Stimulated activated CD8-positive, alpha-beta memory T cell treated with anti-CD3 and anti-CD28 coated beads, Interleukin-4, amount 100 ng/mL, for 1 hour (primary cell): ENCODE measurements at places on chromosomes 3 and 15.

DNA sequence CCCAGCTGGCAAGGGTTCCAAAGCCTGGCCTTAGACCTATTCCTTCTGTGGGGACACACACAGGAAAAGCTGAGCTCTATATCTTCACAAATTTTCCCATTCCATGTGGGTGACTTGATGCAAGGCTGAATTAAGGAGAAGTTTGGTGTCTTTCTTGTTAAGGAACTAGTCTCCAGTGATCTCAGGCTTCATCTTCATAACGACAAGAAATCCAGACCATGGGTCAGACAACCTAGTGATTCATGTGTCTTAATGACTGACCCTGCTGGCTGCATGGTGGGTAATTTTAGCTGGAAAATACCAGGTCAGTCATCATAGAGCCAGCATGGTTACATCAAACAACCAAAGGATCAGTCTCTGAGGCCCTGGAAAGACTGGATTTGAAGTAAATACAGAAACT, 112.7 kb upstream of the SLC4A7 start:
- DNase-seq, result no peak

GRCh38 chr15:101139986-101140696, 111.7 kb downstream of the CHSY1 start:
- DNase-seq, result no peak

DNA sequence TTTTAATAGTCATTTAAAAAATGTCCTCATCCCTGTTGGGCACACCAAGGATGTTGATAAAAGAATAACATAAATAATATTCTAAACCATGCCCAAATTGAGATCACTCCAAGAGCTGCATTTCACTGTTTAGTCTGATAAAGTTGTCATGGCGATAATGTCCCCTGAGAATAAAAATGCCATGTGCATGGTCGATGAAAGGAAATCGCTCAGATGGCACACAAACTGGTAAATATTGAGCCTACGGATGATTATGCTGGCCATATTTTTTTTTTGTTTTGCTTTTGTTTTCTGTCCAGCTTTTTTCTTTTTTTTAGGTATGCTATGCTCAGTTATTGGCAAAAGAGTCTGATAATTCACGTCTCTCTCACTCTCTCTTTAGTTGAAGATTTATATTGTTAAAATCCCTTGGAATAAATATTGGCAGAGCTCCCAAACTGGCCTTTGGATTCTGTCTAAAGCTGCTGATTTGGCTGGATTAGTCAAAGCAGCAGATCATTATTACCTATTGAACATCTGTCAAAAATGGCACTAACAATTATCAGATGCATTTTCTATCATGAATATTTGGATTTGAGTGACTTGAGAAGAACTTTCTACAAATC, 643.8 kb downstream of the SQOR start:
- no peak for DNase-seq

GRCh38 chr15:78625606-78626280, 4.9 kb upstream of the CHRNA3 start:
- DNase-seq, result no peak

DNA sequence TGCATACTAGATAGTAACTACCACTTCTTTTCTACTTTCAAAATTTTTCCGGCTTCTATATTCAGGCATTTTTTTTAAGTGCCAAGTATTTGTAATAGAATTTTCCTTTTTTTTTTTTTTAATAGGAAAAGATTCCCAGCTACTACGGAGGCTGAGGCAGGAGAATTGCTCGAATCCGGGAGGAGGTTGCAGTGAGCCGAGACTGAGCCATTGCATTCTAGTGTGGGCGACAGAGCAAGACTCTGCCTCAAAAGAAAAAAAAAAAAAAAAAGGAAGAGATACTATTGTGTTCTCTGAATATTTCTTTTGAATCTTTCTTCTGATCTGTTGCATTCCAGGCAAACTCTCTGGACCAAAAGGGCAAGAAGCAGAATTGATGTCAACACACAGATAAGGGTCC, 557.3 kb downstream of the FGF12 start:
- DNase-seq, result no peak

GRCh38 chr3:64331605-64332004, 106.3 kb upstream of the PRICKLE2 start:
- DNase-seq, result no peak

DNA sequence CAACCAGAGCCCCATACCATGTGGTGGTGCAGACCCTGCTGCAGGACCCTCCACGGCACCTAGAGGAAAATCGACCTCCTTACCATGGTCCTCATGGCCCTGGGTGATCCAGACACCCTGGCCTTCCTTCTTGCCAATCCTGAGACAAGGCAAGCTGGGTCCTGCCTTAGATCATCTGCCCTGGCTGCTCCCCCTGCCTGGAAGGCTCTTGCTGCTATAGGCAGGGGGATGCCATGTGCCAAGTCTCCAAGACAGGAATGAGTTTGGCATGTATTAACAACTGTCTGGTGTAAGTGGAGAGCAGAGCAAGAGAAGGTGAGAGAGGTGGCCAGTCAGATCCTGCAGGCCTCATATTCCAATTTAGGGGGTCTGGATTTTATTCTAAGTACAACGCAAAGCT, 7.5 kb downstream of the HEG1 start:
- DNase-seq, result no peak

DNA sequence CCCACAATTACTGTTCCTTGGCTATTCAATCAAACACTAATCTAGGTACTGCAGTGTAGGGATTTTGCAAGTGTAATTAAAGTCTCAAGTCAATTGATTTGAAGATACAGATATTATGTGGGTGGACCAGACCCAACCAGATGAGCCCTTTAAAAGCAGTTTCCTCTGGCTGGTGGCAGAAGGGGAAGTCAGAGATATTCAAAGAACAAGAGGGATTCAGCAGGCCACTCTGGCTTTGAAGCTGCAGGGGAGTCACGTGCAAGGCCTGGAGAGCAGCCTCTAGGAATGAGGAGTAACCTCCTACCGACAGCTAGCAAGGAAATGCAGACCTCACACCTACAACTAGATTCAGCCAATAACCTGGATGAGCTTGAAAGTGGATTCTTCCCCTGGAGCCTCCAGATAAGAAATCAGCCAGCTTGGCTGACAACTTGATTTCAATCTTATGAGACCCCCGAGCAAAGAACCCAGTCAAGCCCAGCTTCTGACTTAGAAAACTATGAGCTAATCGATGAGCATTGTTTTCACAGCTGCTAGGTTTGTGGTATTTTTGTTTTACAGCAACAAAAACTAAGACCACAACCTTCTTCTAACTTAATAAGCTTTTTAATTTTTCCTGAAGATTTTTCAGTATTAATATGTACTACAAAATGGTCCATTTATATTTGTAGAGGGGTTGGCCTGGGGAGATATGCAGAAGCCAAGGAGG, 13.4 kb downstream of the HACD2 start:
- DNase-seq, result no peak

DNA sequence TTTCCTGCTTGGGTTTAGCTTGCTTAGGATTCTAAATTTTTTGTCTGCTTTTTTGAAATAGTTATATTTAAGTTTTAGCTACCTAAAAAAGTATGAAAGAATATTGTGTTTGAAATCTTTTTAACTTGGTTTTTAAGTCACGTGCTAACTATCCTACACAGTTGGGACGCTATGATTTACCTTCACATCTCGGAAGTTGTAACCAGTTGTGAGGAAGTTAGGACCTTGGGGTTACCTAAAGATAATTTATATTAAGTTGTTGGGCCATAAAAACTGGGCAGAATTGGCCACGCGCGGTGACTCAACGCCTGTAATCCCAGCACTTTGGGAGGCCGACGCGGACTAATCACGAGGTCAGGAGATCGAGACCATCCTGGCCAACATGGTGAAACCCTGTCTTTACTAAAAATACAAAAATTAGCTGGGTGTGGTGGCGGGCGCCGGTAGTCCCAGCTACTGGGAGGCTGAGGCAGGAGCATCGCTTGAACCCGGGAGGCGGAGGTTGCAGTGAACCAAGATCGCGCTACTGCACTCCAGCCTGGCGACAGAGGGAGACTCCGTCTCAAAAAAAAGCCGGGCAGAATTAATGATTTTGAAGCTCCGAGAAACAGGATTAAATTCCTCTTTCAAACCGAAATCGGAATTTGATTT, 1.0 kb downstream of the ZFAND6 start:
- no peak for DNase-seq

DNA sequence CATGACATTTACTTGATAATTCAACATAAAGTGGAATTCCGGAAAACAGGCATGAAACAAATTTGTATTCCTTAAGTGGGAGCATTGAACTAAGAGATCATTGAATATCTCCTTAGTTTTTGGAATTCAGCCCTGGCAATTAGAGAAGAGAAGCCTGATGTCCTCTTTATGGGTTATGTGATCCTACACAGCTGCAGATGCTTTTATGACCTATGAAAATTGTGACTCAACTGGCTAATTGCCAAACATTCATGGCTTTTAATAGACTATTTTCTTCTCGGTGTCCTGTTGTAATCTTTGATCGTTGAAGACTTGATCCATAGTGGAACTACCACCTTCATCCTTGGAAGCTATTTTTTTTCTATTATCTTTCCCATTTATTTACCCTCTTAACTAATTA, 46.1 kb downstream of the AGBL1 start:
- DNase-seq, result no peak

DNA sequence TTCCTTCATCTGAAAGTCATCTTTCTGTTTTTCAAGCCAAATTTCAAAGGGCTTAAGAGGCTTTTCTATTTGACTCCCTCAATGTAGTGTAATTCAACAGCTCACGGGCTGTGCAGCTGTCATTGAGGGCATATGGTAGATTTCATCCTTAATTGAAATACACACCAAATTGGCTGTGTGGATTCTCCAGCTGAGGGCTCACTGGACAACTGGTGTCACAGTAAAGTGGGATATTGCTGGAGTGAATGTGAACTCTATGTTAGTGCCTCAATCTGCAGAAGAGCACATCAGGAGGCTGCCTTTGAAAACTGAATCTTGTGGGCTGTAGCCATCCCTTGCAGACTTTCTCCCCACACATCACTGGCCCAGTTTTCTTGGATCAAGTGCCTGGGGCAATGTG, 120.1 kb downstream of the GALK2 start:
- DNase-seq, result no peak

GRCh38 chr3:167166594-167167253, 213.4 kb downstream of the ZBBX start:
- no peak for DNase-seq

DNA sequence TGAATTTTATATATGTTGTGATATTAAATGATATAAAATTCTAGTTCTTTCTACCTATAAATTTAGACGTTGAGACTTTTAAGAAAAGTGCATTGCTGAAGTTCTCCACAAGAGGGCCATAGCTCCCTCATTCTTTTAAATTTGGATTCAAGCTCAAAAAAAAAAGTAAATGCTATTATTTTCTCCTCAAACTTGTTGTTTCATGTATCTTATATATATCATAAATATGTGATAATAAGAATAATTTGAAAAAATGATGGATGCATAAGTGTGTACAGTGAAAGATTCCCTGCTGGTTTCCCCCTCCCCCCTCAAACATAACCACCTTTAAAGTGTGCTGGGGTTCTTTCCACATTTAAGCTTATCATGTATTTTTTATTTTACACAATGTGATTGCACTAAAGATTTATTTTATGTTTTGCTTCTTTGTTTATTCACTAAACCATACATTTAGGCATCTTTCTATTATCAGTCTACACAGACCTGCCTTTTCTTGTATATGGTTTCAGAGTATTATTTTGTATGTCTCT, 769.4 kb upstream of the GOLIM4 start:
- no peak for DNase-seq

DNA sequence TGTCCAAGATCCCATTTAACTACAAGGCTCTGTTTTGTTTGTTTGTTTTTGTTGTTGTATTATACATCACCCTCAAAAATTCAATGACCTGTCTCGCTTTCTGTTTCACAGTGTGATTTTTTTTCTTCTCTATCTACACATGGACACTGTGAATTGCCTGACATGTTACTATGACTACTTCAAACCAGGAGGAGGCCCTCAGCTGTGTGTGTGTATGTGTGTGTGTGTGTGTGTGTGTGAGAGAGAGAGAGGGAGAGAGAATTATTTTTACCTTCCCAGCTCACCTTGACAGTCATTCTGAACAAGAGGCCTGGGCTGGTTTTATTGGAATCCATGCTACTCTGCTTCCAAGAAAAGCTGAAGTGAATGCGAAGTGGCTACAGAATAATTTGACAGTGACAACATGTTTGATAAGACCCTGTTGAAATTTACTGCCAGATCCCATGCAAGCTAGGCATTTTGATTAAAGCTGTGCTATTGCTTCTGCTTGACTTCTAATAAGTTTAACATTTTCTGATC, 841.4 kb downstream of the NSUN3 start:
- no peak for DNase-seq

- no peak for DNase-seq
Measured at GRCh38 chr3:134430950-134431445, 54.8 kb downstream of the ANAPC13 start.

GRCh38 chr15:65192016-65192415, 6.9 kb upstream of the CLPX start:
- no peak for DNase-seq

GRCh38 chr3:57068437-57069089, 8.1 kb downstream of the SPATA12 start:
- no peak for DNase-seq

- DNase-seq, result no peak
Measured at GRCh38 chr15:62946940-62947339, 95.6 kb upstream of the TPM1 start.

DNA sequence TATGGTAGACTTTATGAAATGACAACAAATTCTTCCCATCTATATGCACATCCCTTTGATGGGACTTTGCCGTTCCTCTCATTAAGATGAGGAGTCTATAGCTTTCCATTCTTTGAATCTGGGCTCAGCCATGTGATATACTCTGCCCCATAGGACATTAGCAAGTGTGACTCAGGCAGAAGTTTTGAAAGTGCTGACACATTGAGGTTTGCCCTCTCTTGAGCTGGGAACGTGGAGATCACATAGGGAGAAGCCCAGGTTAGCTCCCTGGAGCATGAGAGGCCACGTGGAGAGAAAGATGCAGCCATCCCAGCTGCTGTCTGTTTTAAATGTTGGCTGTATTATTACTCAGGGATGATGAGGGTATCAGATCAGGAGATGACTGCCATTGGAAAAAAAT, 67.7 kb upstream of the OXTR start:
- no peak for DNase-seq

GRCh38 chr3:23283625-23284024, 80.5 kb downstream of the UBE2E2 start:
- no peak for DNase-seq

DNA sequence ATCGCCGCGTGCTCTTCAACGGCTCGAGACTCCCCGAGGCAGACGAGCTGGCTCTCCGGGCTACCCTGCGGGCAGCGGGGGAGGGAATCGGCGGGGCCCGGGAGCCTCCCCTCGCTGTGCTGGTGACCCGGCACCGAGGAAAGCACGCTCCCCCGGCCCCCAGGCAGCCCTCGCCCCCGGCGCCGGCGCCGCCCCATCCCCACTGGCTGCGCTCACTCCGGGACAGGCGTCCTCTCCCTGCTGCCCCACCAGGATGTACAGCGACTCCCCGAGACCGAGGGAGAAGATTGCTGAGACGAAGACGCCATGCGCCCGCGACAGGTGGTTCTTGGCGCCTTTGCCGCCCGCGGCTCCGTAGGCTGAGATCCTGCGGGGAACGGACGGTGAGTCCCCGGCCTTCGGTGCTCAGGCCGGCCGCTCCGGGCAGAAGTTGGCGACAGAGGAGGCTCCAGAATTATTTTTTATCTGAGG, 1.7 kb downstream of the LTK start:
- no peak for DNase-seq

- no peak for DNase-seq
Measured at GRCh38 chr15:29638011-29638410, 184.3 kb downstream of the TJP1 start.
